ENCODE measurements at places on chromosomes 1 and 21.

DNA sequence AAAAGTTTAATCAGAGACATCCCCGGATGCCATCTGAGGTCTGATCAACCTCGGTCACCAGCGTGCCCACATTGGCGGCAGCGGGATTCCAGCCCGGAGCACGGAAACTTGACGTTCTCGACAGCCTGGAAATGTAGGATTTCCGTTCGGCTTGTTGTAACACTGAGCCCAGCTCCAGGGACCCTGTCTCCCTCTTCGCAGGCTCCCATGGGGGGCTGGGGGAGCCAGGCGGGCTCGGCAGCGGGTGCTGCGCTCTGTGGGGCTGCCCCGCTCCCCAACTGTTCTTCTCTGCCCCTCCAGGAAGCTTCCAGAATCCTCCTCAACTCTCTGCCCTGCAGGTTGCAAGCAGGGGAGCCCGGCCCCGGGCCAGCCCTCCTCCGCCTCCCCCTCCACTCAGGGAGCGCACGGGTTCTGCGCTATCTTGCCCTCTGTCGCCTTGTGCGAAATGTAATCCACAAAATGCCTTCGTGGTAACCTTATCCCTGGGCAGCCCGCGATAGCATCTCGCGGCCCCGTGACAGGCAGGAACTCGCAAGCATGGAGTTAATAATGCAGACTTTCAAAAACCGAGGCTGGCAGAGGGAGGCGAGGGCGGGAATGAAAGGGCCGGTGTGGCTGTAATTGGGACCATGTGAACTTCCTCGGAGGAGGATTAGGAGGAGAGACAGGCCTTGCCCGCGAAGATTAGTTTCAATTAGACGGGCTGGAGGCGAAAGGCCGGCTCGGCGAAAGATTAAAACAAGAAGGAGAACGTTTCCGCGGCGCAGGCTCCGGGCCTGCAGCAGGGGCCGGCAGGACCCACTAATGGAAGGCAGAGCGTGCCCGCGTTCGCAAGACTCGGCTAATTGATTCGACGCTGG lies 53.9 kb upstream of the TTC34 start:
- no peak for DNase-seq

DNA sequence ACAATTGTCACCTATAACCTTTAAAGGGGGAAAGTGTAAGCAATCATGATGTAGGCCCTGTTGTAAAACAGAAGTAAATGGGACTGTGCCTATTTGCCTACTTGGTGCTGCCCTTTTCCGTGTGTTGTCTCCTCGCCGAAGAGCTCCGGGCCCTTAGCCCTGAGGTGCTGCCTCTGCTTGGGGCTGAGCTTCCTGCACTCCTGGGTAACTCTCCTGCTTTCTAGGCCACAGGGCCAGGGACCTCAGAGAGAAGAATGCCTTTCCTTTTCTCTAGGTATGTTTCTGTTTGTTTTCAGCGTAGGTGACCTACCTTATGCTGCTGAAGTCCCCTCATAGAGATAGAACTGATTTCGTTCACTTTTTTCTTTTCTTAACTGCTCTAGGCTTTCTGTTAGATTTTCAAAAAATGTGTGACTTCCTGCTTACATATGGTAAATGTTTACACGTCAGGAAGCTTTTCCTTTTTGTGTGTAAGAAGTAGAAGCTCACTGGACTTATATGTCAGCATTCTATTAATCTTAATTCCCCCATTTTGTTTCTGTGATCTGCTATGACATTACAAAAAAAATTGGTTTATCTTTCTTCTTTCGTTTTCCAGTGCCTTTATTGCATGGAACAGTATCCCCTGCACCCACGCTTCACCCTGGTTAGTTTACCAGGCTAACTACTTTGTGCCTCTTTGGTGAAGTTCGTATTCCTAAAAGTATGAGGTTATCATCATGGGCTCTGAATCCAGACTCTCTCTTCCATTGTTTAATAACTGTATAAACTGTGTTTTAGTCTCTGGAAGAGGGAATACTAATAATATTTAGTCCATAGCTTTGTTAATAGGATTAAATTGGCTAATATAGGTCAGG lies 61.7 kb downstream of the ITSN1 start:
- DNase-seq: no peak

DNA sequence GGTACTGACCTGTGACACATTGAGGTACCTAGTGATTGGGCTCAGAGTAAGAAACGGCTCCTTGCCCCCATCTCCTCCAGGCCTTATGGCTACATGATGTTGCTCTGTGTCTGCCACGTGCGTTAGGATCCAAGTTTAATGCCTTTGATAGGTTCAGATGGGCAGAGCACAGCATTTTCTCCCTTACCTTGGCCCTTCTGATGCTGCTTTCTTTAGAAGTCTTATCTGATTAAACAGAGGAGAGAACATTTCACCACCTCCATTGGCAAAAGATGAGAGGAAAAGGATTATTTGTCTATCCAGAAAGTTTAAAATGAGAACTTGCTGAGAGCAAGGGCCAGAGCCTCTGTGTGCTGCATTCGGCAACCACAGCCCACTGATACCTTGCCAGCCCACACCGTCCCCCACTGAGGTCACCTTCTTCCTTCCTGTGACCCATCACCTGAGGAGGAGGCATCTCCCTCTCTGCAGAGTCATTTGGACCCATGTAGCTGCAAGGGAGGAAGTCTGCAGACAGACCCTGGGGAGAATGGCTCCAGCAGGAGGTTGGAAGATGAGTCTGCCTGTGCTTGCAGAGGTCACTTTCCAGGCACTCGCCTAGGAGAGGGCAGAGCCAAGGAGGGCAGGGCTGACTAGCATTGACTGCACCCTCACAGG lies 16.7 kb downstream of the SHISA4 start:
- DNase-seq: no peak

DNA sequence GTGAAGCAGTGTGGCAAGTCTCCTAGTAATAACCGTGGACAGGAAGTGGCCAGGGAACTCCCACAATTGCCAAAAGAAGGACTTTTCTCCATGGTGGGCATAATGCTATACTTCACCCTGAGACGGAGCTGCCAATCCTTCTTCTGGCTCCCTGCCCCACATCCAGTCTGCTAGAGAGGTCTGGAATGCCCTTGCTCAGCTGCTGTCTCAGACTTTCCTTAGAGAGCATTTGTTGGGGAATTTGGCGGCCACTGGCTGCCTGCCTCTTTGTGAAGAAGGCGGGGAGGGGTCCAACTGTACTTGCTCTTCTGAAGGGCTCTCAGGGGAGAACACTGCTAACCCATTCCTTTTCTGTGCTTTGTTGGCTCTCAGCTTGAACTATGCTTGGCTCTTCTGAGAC lies 123.7 kb upstream of the EDN2 start:
- no peak for DNase-seq

- DNase-seq: no peak
These were observed 102.6 kb upstream of the ZNF644 start for GRCh38 chr1:91124290-91124985.

GRCh38 chr1:59506952-59507351 lies 210.1 kb downstream of the FGGY start:
- no peak for DNase-seq

DNA sequence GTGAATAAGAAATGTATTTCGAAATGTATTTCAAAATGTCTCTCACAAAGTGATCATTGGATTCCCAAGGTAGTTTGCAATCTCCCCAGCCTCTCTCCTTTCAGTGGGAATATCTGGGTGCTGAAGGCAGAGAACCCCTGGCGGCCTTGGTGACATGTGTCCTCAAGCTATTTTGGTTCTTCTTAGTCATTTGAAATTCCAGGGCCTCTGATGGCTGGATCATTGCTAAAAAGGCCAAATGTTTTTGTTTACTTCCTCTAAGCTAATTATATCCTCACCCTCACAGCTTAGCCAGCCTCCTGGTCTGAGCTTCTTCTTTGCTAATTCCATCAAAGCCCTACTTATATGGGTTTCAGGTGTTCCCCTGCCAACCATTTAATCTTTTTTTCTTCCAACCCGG lies 71.2 kb downstream of the LRRC40 start:
- DNase-seq: no peak

- peak; percentile 9 for DNase-seq
These were observed 9.0 kb upstream of the FAM131C start for GRCh38 chr1:16082283-16083038.

- no peak for DNase-seq
These were observed 954 bp downstream of the MYOG start for GRCh38 chr1:203084588-203085527.

DNA sequence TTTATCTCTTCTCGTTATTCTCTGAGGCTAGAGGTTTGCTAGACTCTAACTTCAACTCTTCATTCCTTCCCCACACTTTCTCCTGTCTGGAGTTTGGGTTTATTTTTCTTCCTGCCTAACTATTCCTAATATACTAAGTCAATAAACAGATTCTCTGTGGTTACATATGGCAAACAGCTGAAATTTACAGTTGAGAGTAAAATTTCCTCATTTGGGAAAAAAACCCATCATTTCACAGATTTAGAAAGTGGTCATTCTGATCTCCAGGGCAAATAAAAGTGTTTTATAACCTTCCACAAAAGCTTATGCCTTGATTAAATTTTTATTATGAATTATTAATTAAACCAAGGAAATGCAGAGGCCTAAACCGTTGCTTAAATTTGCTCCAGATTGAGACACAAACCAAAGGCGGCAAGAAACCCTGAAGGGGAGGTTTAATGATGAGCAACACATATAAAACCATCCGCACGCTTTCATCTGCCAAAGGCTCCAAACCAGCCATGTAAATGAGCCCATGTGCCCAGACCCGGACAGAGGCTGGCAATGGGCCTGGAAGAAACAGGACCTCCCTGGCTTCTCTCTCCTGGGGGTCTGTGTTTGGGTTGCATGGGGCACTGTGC lies 201.7 kb upstream of the LMO4 start:
- no peak for DNase-seq
